ENCODE measurements at places on chromosomes 13 and 19.

- DNase-seq, result no peak
Measured at GRCh38 chr13:73317140-73317539, 258.3 kb downstream of the KLF5 start.

DNA sequence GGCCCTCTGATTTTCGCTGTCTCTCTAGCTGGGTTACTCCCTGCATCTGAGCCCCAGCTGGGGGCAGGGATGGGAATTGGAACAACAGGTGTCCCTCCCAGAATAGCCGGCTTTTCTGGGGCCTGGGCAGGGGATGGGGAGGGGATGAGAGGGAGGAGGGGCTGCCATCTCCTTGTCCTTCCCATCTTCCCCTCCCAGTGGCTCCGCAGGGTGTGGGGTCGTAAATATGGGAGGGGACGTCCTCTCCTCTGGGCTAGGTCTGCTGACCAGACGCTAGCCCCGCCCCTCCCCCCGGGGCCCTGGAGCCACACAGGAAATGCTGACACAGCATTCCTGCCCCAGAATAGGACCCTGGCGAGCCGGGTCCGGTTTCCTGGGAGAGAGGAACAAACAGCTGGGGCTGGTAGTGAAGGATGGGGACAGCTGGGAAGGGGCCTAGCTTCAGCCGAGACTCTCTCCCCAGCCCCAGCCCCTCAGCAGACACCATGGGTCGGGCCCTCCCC, 1.1 kb downstream of the RYR1 start:
- no peak for DNase-seq

DNA sequence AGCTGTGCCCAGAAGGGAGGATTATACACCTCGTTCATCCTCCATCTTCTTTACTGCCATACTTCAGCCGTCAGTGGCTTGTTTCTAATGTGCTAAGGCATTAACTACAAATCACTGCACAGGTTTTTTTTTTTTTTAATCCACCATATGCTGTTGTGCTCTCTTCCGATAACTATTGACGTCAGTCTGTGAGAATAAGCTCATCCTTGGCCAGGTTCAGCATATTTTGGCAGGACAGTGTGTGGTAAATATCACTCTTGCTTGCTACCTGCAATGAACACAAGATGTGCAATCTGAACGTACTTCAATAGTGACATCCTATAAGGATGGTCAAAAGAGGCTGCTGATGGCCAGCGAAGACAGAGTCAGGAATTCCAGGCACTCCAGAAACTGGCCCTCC, 2030.7 kb upstream of the PCDH20 start:
- DNase-seq, result no peak

DNA sequence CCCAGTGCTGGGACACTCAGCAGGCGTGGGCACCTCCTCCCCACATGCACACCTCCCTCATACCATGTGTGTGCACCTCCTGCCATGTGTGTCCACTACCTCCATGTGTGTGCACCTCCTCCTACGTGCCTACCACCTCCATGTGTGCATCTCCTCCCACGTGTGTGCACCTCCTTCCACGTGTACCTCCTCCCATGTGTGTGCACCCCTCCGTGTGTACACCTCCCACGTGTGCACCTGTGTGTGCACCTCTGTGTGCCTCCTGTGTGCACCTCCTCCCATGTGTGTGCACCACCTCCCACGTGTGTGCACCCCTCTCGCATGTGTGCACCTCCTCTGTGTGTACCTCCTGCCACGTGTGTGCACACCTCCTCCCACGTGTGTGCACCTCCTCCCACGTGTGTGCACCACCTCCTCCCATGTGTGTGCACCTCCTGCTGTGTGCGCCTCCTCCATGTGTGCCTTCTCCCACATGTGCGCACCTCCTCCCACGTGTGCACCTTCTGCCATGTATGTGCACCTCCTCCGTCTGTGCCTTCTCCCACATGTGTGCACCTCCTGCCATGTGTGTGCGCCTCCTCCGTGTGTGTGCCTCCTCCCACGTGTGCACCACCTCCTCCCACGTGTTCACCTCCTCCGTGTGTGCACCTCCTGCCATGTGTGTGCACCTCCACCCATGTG, 6.1 kb upstream of the C13orf46 start:
- DNase-seq, result no peak

DNA sequence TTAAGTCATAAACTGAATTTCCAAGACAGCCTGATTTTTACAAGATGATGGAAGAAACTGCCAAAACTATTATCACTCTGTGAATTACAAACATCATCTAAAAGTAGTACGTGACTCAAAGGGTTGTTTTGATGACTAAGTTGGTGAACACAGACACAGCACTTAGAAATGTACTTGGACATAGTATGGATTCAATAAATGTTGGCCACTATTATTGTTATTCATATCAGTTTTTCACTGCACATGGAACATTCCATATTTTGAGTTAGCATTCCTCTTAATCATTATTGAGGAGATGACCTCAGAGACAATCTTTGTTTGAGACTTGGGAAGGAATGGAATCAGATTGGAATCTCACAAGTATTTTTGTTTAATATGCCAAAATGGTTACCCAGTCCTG, 172.9 kb downstream of the OXGR1 start:
- no peak for DNase-seq

- no peak for DNase-seq
Measured at GRCh38 chr19:29273000-29273640, 60.2 kb upstream of the UQCRFS1 start.

- no peak for DNase-seq
Measured at GRCh38 chr19:391726-392374, 17.1 kb downstream of the C2CD4C start.

GRCh38 chr13:27347211-27347772, 76.7 kb downstream of the RASL11A start:
- DNase-seq, result no peak

GRCh38 chr19:28878862-28879566, 333.9 kb downstream of the UQCRFS1 start:
- peak; percentile 60 for DNase-seq
